ENCODE measurements at places on chromosomes 4 and X.

DNA sequence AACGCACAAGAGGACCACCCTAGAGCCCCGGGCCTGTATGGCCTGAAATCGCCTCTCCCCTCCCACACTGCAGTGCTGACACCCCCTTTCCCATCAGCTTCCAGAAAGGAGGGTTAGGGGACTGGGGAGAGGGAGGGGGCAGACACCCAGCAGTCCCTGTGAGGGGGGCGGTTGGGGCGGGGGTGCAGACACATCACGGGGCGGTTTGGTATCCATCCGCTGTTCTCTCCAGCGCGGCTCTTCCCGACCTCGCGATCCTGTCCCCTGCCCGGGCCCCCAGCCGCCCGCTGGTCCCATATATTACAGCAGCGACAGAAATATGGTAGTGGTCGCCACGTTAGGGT, 404 bp upstream of the GPRASP2 start:
- no peak for DNase-seq

DNA sequence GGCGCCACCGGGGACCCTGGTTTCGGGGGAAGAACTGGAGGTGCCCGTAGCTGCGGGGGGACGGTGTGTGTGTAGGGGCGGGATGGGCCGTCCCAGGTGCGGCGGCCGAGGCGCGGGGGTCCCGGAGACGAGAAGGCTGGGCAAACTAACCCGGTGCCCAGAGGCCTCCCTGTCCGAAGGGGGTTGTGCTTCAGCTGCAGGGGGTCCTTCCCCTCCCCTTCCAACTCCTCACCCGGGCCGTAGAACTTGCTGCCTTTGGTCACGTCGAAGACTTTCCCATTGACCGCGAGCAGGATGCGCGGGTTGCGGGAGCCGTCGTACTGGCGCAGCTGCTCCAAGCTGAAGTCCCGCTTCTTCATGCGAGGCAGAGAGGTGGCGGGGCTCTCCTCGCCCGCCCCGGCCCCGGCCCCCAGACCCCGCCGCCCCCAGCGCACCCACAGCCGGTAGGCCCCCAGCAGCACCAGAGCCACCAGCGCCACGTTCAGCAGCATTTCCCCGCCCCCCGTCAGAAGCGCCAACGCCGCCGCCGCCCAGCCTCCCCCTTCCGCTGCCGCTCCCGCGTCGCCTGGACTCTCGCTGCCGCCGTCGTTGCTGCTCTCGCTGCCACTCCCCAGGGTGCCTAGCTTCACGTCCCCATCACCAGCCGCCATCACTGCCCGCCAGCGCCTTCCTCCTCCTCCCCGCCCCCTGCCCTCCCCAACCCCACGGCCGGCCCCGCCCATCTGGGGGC, at the start of gene PGRMC2:
PGRMC2 (minus strand) TSS at position 673 of the 730 bp plus-strand sequence; CDS start at position 650, 23 bp downstream.
- no peak for DNase-seq

DNA sequence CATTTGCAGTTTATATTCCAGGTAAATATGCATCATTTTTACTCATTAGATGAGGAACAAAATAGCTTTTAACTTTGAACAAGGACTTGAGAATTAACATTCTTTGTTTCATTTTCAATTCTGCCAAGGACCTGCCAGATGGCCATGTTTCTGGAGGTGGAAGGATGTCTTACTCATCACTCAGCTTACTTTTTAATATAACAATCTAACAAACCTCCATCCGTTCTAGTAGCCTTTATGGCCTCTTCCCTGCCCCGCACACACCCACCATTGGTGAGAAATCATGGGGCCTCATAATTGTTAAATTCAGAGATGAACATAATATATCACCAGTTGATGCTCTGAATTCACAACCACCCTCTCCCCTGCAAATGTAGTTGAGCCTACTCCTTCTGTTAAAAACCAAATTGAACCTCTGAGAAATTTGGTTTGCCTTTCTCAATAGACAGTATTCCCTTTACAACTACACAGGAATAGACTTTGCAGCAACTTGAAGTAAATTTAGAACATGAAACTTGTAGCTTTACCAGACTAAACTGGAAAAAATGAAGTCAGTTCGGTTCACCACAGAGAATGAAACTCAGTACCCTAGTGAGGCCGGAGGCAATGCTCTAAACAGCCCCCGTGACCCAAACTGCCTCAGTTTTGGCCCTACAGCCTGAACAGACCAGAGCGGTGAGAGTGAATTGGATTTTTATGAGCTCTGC, 50.1 kb upstream of the ACSL4 start:
- DNase-seq, result no peak

- no peak for DNase-seq
Observed at GRCh38 chrX:43974741-43975465, 1.7 kb upstream of the NDP start.

GRCh38 chrX:37609727-37610126, 38.3 kb downstream of the LANCL3 start:
- DNase-seq, result no peak

DNA sequence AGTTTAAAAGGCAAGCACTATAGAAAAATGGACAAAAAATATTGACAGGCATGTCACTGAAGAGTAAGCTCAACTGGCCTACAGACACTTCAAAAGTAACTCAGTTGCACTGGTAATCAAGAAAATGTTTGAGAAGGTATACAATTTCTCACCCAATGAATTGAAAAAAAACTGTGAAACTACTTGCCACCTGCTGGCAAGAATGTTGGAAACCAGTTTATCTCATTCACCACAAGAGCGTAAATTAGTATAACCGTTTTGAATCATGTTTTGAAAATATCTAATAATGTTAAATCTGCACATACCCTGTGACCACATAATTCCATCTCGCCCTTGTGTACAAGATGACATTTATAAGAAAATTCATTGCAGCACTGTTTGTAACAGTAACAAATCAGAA, 31.7 kb downstream of the TXK start:
- DNase-seq, result no peak

- no peak for DNase-seq
Observed at GRCh38 chr4:185546335-185546734, 11.0 kb upstream of the PDLIM3 start.

- no peak for DNase-seq
Observed at GRCh38 chr4:152480326-152480725, 55.6 kb downstream of the FBXW7 start.

DNA sequence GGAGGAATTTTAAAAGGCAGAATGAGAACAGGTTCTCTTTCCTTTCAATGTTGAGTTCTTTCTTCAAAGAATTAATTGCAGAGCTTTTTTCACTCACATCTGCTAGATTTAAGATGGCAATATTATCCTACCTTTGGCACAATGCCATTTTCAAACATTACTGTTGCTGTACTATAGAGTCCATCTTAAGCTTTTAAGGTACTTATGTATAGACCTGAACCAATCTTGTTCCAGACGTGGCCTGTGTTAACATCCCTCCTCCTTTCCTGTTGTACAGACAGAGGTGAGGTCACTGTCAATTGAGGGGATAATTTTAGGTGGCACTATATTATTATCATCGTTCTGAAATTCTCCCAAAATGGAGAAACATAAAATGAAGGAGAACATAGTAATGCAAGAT, 53.0 kb upstream of the MYOZ2 start:
- no peak for DNase-seq

GRCh38 chr4:186067757-186068385, 1.1 kb upstream of the TLR3 start:
- peak; percentile 44 for DNase-seq

GRCh38 chr4:78638337-78639172, 87.0 kb downstream of the ANXA3 start:
- DNase-seq, result peak; percentile 28

DNA sequence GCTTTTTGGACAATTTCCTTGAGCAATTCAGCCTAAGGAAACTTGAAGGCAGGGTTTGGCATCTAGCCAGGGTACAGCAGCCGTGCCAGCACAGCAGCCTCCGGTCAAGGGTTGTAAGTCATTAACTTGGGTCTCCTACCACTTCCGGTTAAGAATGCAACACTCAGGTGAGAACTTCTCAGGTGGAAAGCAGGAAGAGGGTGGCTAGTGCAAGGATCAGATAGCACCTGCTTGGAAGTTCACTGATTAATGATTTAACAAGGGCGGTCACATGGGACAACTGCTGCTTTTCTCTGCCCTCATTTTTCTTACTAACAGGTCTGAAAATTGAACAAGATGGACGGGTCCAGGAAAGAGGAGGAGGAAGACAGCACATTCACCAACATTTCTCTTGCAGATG, 30.1 kb upstream of the SCOC start:
- no peak for DNase-seq
